Activated T-helper 1 cell treated with anti-CD3 and anti-CD28 coated beads, Interleukin-2, amount 50 U/mL, for 16 hours (primary cell): ENCODE measurements at places on chromosomes 16 and 17.

- DNase-seq = no peak
Measured at GRCh38 chr17:76988796-76989195, 120.6 kb downstream of the MGAT5B start.

DNA sequence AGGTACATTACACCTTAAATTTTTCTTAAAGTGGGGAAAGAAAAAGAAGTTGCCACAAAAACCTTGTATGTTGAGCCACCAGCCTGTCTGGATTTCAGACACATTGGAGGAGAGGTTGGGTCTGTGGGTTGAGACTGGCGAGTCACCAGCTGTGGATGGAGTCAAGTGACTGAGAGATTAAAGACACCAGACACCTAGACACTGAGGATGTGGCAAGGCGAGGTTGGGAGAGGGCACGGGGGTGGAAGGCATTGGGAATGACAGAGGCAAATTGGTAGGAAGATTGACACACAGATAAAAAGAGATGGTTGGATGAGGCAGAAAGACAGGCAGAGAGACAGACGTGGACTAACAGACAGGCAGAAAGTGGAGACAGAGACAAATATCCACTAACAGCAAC, 49.6 kb downstream of the KCNJ12 start:
- DNase-seq = no peak

DNA sequence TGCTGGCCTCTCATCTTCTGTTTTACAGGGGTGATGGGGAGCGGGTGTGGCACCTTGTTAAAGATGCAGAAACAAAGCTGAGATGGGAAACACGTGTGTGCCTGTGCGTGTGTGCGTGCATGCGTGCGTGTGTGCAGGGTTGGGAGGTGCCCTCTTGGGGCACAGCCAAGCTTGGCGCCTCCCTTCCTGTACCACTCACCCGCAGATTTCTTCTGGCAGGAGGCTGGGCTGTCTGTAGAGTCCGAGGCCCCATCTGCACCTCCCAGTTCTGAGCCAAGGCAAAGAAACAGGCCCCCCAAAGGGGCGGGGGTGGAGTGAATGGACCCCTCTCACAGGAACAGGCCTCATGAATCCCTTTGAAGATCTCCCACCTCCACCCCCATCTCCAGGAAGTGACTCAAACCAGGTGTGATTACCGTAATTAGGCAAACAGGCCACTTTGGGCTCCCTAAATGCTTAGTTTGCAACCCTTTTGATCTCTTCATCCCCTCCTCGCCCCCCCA, 20.9 kb downstream of the TNS4 start:
- DNase-seq = peak; percentile 58

DNA sequence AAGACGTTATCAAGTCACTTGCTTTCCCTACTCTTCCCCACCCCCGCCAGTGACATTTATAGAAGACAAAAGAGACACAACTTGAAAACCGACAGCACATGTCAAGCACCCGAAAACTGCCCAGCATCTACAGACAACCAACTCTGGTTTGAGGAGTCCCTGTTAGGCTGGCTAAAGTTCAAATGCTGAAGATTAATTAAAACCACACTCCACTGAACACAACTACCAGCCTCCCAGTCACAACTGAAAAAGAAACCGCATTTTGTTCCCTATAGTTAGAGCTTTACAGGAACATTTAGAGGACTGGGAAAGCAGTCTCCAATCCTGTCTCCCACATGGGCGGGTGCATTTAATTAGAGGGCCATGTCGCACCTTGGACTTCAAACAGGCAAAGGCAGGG, 73.0 kb upstream of the COX10 start:
- DNase-seq = no peak

- no peak for DNase-seq
Measured at GRCh38 chr16:66087308-66087707, 279.2 kb upstream of the CDH5 start.

DNA sequence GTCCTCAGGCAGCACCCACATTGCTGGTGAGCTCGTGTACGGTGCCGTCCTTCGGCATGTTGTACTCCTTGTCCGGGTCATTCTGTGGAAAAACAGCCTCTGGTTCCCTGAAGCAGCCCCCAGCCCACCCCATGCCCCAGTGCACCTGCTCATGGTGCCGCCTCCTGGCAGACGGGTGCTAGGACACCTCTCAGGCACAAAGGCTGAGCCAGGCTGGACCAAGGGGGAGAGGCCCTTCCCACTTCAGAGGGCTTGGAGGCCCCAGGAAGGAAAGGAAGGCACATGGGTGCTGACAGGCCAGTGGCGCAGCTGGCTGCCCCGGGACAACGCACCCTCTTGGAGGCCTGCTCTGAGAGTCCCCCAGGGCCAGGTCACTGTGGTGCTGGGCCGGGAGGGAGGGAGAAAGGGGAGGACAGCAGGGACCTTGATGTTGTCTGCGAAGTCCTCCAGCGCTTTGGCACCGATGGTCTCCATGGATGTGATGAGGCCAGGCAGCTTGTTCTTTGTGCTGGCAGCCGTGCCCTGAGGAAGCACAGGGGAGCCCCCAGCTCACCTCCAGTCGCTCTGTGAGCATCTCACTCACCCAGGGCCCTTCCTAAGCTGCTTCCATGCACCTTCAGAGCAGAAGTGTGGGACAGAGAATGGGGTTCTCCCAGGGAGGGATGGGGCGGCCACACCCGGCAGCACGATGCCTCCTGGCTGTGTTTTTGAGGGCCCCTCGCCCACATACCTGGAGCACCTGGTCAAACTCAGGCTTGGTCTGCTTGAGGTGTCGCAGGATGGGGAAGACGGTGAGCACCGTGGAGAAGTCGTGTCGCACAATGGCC, 9.3 kb downstream of the ZACN start:
- DNase-seq = no peak

GRCh38 chr17:49000943-49001342, 3.8 kb downstream of the IGF2BP1 start:
- DNase-seq = no peak

DNA sequence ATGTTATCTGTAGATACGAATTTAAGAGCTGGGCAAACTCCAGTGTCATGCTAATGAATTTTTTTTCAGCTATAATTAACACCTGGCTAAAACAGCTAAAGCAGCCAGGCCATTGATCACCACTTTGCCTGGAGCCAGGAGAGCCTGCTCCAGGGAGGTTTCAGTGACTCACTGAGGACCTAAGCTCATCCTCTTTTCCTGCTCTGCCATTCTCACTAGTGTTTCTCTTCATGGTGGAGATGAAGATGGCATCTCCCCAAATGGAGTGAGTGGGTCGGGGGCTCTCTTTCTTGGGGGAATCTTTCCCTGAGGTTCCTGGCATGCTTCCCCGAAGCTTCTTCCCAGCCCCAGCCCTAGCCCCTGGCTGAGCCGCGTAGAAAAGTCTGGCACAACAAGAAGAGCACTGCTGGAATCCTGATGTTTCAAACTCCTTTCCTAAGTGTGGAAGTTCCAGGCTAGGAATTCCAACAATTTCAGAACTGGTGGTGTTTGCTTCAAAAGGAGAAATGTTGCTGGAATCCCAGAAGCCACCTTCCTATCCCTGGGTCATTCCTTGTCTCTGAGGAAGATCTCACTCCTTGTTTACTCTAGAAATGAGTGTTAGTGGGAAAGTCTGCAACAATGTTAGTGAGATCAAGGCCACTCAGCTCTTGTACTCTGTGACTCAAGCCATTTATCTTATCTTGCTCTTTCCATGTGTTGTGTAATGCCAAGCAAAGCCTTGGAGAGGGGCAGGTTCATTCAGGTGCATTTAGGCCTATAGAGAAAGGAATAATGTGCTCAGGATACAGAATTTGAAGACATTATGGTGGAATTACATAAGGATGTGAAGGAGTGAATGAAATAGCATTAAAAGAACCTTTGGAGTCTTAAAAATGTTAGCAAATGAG, 26.0 kb upstream of the B4GALNT2 start:
- DNase-seq = no peak

- DNase-seq = no peak
Measured at GRCh38 chr16:9801651-9802050, 380.6 kb downstream of the GRIN2A start.

GRCh38 chr16:11093572-11094074, 149.3 kb downstream of the CLEC16A start:
- DNase-seq = no peak

- DNase-seq = no peak
Measured at GRCh38 chr16:24758373-24758772, 28.9 kb downstream of the TNRC6A start.

- DNase-seq = no peak
Measured at GRCh38 chr17:1970843-1971384, 54.2 kb downstream of the RTN4RL1 start.

DNA sequence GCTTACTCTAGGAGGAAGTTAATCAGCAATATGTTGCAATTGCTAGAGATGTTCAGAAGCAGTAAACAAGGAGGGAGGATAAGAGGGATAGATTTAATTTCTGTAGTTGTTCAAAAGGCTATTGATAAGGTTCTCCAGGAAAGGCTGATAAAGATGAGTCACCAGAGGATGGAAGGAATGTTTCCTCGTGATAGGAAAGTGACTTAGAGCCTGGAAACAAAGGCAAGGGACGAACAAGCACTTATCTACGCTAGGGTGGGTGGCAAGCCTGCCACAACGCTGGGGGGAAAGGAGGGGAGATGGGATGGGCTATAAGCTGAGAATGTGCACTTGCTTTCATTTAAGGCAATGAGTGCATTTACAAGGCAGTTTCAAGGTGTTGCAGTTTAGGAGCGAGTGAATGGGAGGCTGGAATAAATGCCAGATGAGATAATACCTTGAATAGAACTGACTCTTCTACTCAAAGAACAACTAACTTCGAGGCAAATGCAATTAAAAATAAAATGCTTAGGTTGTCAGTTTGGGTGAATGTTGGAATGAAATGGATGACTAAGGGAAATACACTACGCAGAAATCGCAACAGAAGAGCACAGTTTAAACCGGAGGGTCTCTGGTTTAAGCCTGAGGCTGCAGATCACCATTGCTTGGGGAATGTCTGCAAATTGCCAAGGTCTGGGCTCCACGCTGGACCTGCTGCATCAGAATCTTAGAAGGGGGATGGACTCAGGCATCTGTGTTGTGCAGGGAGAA, 76.0 kb upstream of the RBBP6 start:
- DNase-seq = no peak

DNA sequence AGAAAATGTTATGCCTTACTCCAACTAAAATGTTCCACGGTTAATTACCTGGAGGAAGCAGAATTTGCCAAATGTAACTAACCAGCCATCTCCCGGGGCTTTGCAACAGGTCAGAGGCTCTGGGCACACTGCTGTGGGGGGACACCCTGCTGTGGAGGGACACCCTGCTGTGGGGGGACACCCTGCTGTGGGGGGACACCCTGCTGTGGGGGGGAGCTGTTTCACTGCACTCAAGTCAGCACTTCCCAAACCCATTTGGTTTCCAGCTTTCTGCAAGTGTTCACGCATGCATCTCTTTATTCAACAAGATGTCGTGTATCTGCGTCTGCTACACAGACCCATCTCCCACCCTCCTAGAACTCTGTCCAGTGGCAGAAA, 239.5 kb downstream of the C16orf95 start:
- DNase-seq = no peak

DNA sequence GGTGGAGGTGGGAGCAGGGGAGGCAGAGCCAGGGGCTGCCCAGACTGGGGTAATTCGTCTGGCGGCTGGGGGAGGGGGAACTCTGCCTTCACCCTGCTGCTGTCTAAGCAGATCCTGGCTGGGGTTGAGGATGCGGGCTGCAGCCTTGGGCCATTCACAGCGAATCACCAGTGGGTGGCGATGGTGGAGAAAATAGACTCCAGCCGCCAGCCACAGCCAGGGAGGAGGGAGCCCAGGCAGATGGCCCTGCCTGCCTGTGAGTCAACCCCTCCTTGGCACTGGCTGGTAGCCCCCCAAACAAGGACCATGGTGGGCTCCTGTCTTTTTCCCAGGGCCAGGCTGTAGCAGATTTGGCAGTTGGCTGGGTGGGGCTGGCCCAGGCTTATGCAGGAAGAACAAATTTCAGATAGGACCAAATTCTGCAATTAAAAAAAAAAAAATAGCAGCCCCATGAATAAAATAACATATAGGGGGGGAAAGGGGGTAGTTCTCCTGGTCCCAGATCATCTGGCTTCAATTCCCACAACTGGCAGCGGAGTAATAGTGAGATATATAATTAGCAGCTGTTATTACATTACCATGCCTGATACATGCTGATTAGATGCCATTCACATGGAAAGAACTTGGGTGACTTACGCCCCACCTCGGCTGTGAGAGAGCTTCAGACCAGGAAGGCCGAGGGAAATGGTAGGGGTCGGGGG, 41.5 kb upstream of the CDH5 start:
- no peak for DNase-seq
